ENCODE measurements at places on chromosomes 13 and 19. TPM values are rescaled to one million over a fixed set of nuclear protein-coding genes. Genes with fewer than 3 reads are reported as not detected.

LILRA2 gene
- not detected for polyA plus RNA-seq

ZNF610 gene
- polyA plus RNA-seq: 2.9 TPM

KLK12 gene
- not detected for polyA plus RNA-seq

ZNF576 gene
- polyA plus RNA-seq: 13.6 TPM

SIGLEC14 gene
- polyA plus RNA-seq: 0.03 TPM

OVOL3 gene
- polyA plus RNA-seq: not detected

MARCHF2 gene
- 57.2 TPM for polyA plus RNA-seq

ZNF180 gene
- polyA plus RNA-seq: 1.5 TPM

GRCh38 chr13:26411206-26411605 lies 146.3 kb upstream of the WASF3 start:
- DNase-seq: no peak
- H3K4me3 ChIP-seq: no peak overlapping the region
- no peaks in the 10 kb centered on the region for H3K36me3 ChIP-seq
- no peak overlapping the region for H3K27ac ChIP-seq
- peaks cover 4% of the 10 kb centered on the region for H3K4me1 ChIP-seq

GRCh38 chr19:30060531-30061222 lies 118.6 kb downstream of the URI1 start:
- no peaks in the 10 kb centered on the region for H3K27me3 ChIP-seq
- peak; percentile 59 for DNase-seq
- peaks cover 12% of the 10 kb centered on the region for H3K4me1 ChIP-seq
- H3K27ac ChIP-seq: no peak overlapping the region

DNA sequence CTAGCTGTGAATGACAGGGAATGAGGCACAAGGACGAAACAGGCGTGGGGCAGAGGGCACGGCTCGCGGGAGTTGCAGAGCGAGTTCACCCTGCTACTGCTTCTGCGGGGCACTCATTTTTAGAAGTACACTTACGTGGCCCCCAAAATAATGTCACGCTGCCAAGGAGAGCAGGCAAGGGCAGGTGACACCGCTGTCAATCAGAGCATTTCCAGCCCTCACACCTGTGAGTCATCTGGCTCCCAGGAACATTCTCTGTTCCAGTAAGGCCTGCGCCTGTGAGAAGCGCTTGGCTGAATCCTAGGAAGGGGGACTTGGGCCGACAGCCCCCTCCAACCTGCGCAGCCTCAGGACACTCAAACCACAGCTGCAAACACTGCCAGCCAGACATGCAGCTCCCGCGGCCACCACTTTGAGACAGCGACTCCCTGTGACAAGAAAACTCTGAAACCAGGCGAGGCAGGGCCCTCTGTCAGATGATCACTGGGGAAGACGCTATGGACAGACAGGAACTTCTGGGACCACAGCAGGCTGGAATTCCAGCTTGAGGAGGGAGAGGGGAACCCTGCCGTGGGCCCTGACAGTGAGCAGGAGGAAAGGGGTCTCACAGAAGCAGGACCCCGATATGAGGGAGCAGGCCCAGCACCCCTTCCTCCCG lies 12.7 kb downstream of the DOT1L start:
- no peak overlapping the region for H3K4me3 ChIP-seq
- H3K27ac ChIP-seq: no peak overlapping the region
- peaks cover 1% of the 10 kb centered on the region for H3K4me1 ChIP-seq
- no peaks in the 10 kb centered on the region for H3K27me3 ChIP-seq

- H3K27me3 ChIP-seq: no peaks in the 10 kb centered on the region
- peak overlapping the region; percentile 78 for H3K27ac ChIP-seq
- no peak overlapping the region for H3K4me3 ChIP-seq
- peaks cover 41% of the 10 kb centered on the region for H3K36me3 ChIP-seq
- H3K4me1 ChIP-seq: no peaks in the 10 kb centered on the region
- no peak for DNase-seq
Observed at GRCh38 chr13:102825400-102825799, 20.4 kb upstream of the ERCC5 start.

DNA sequence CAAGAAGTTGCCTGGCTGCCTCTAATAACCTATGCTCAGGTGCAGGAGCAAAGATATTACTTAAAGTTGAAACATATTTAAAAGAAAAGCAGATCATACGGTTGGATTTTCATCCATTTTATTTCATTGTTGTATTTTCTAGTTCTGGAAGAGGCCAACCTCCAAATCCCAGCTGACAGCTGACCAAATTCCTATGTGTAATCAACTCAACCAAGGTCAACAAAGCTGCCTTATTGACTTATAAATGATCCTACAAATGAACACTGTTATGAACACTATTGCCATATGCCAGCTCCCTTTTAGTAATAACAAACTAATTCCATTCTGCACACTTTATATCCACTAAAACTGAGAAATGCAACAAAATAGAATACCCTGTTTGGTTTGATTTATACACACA lies 1537.4 kb downstream of the SLITRK1 start:
- no peak for DNase-seq
- no peaks in the 10 kb centered on the region for H3K4me1 ChIP-seq
- no peaks in the 10 kb centered on the region for H3K27me3 ChIP-seq
- no peaks in the 10 kb centered on the region for H3K36me3 ChIP-seq
- H3K4me3 ChIP-seq: no peak overlapping the region

DNA sequence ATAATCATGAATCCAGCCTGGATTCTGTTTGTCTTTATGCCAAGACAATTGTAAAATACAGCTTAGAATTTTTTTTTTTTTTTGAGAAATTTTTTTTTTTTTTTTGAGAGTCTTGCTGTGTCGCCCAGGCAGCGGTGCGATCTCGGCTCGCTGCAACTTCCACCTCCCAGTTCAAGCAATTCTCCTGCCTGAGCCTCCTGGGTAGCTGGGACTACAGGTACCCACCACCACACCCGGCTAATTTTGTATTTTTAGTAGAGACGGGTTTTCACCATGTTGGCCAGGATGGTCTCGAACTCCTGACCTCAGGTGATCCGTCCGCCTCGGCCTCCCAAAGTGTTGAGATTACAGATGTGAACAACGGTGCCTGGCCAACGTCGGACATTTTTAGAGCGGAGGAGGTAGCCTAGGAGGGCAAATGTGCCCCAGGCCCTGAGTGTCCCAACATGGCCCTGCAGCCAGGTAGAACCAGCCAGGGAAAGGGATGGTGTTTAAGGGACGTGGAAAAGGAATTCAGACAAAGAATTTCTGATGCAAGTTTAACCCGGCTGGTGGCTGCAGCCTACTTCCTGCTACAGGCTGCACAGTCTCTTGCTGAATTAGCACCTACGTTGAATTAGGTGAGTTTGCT lies 89.8 kb downstream of the GNG7 start:
- no peak overlapping the region for H3K4me3 ChIP-seq
- no peaks in the 10 kb centered on the region for H3K27me3 ChIP-seq
- H3K4me1 ChIP-seq: no peaks in the 10 kb centered on the region
- no peak for DNase-seq
- H3K36me3 ChIP-seq: no peaks in the 10 kb centered on the region

- no peak overlapping the region for H3K4me3 ChIP-seq
- H3K36me3 ChIP-seq: no peaks in the 10 kb centered on the region
- DNase-seq: no peak
- H3K27ac ChIP-seq: no peak overlapping the region
- peaks cover 63% of the 10 kb centered on the region for H3K27me3 ChIP-seq
- no peaks in the 10 kb centered on the region for H3K4me1 ChIP-seq
Observed at GRCh38 chr13:27341616-27342015, 71.0 kb downstream of the RASL11A start.

GRCh38 chr13:113018676-113019465 lies 49.9 kb downstream of the MCF2L start:
- H3K4me1 ChIP-seq: no peaks in the 10 kb centered on the region
- H3K4me3 ChIP-seq: no peak overlapping the region
- no peaks in the 10 kb centered on the region for H3K27me3 ChIP-seq
- no peak for DNase-seq

All from SK-N-SH (cell line).